Thoracic aorta (tissue), 2 donors: ENCODE measurements at places on chromosomes 6 and 20. TPM values are rescaled to one million over a fixed set of nuclear protein-coding genes. Genes with fewer than 3 reads are reported as not detected.

Gene TRIM10
- not detected for total RNA-seq

- DNase-seq = no peak
These were observed 25.5 kb upstream of the KCNK16 start for GRCh38 chr6:39347906-39348585.

GRCh38 chr6:3918469-3918868 is 69.3 kb downstream of the FAM50B start:
- no peak for DNase-seq

GRCh38 chr6:87393026-87393622 is 14.6 kb upstream of the CFAP206 start:
- no peak for DNase-seq

Gene LINC00237
- not detected for total RNA-seq

- DNase-seq = no peak
These were observed 57.4 kb downstream of the STMND1 start for GRCh38 chr6:17159240-17159639.

DNA sequence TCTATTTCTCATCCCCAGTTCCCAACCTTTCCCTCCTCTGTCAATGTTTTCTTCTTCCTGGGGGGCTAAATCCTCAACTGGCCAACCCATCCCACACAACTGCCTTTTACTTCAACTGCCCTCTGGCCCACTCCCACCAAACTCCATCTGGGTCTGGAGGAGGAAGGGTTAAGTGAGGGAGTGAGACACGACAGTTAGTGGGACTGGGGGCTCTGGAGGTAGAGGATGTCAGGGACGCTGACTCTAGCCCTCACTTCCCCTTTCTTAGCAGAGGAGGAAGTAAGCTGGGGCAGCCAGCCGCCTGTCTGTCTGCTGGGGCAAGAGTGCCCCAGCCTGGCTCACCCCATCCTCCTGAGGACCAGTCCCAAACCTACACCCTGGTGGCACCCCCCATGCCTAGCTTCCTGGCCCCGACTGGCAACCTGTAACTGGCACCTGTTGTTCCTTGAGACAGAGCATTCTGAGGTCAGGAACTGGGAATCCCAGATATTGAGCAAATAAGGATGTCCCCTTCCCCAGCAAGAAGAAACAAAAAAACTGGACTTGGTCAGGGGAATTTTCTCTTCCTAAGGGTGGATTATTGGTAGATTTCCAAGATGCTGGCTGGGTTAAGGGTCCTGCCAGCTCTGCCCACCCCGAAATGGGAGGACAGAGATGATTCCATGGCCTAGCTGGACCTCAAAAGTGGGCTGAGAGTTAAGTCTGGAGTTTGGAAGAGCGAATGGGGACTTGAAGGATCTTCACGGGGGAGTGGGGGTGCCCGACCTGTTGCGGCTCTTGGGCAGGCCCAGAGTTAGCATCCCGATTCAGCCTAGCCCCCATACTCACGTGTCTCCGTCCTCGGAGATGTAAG is 971 bp downstream of the NFKBIE start:
- DNase-seq = no peak

DNA sequence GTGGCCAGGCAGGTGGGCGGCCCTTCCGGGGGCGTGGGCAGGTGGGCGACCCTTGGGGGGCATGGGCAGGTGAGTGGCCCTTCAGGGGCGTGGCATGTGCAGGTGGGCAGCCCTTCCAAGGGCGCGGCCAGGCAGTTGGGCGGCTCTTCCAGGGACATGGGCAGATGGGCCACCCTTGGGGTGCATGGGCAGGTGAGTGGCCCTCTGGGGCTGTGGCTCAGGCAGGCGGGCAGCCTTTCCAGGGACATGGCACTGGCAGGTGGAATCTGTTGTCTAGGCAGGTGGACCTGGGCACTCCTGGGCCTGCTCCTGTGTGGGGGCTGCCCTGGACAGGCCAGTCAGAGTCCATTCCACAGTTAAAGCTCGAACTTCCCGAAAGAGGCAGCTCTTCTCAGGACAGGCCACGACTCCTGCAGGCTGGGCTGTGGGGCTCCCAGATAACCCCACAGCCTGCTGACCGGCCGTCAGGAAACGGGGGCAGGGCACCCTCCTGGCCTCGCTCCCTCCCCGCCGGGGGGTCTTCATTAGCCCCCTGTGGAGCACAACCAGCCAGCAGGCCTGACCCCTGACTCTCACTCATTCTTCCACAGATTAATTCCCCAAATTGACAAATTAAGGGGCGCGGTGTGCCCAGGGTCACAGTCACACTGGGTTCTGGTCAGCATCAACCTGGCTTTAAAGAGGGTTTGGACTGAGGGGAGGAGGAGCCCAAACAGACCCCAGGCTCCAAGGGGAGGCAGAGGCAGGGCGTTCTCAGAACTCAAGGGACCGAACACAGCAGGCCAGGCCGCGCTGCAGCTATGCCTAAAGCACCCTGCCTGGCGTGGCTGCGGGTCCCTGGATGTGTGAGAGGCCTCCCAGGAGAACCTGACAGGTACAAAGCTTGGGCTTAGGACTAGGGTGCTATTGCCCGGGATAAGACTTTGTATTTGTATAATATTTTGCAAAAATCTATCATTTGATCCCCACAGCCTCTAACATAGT is 130.0 kb downstream of the DLL1 start:
- DNase-seq = no peak

Gene C20orf202
- total RNA-seq = not detected

Gene RIN2
- total RNA-seq = 121 TPM

Gene PLA2G7
- 0.56 TPM for total RNA-seq

DNA sequence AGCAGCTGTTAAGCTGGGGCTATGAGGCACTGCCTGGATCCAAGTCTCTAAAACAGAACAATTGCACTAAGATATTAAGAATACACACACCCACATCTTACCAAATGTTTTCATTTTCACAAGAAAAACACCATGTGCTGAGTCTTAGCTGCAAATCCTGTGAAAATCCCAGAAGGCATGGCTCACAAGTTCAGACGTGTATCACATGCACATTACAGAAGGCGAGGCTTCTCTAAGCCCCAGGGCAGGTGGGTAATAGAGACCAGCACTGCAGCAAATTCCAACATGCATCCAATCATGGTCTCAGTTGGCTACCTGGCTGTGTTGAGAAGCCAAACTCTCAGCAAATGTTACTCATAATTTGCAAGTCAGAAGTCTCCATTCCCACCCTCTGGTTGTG is 16.2 kb upstream of the CST3 start:
- no peak for DNase-seq

DNA sequence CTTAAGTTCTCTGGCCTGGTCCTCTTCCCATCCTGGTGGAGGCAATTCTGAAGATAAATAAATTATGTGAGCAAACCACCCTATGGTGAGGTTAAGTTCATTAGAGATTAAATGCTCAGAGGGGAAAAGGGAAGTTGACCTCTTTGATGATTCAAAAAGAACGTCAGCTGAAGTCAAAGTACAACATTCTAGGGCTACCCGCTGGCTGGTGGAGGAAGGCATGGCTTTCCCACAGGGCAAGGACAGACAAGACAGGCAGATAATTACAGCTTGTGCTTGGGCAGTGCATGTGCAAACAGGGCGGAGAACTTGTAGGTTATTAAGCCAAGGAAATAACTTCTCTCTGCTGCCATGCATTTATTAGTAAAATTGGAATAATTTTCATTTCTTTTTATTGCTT is 91.0 kb upstream of the SLC24A3 start:
- no peak for DNase-seq

- DNase-seq = no peak
These were observed 196.8 kb upstream of the NRSN1 start for GRCh38 chr6:23929201-23929600.

Gene PLN
- 468 TPM for total RNA-seq

Gene CCN2
- 821 TPM for total RNA-seq

Gene LY6G6D
- total RNA-seq = not detected
